ENCODE measurements at places on chromosomes 16 and 17. TPM values are rescaled to one million over a fixed set of nuclear protein-coding genes. Genes with fewer than 3 reads are reported as not detected.

PNMT gene
- not detected for total RNA-seq

KIF18B gene
- total RNA-seq: 1.4 TPM

FOXJ1 gene
- 0.48 TPM for total RNA-seq

KCNJ18 gene
- not detected for total RNA-seq

KRT13 gene
- 292 TPM for total RNA-seq

PRSS33 gene
- 0.96 TPM for total RNA-seq

UTS2R gene
- 0.48 TPM for total RNA-seq

MAP2K6 gene
- 7.9 TPM for total RNA-seq

OSGIN1 gene
- total RNA-seq: not detected

SMARCE1 gene
- total RNA-seq: 146 TPM

ASPA gene
- total RNA-seq: 6.3 TPM

TMEM238L gene
- not detected for total RNA-seq

CD68 gene
- 8.4 TPM for total RNA-seq

KRT12 gene
- total RNA-seq: 4.6 TPM

KRTAP3-1 gene
- not detected for total RNA-seq

ZNF594 gene
- 29.1 TPM for total RNA-seq

ATP2A1 gene
- 0.24 TPM for total RNA-seq

LUC7L3 gene
- 62.4 TPM for total RNA-seq

ZNF207 gene
- 76.1 TPM for total RNA-seq

CRYBA1 gene
- not detected for total RNA-seq

EPOP gene
- 3.1 TPM for total RNA-seq

TMEM235 gene
- total RNA-seq: 0.96 TPM

TMC8 gene
- not detected for total RNA-seq

CDT1 gene
- total RNA-seq: 1.9 TPM
